ENCODE measurements at places on chromosomes 2 and 18.

DNA sequence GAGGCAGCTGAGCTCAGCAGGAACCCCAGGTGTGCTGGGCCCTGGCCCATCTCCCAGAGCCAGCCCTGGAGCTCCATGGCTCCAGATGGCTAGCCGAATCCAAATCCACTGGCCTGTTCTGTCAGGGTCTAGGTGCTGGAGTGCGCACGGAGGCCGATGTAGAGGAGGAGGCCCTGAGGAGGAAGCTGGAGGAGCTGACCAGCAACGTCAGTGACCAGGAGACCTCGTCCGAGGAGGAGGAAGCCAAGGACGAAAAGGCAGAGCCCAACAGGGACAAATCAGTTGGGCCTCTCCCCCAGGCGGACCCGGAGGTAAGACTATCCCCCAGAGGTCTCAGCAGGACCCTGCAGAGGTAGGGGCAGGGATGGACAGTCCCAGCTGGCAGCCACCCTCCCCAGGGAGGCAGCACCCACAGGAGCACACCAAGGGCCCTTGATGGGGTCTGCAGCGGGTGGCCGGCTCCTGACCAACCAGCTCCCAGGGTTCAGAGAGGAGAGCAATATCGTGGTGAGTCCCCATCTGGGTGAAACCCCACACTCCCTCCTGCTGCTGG lies 26.1 kb upstream of the PRLH start:
- DNase-seq: no peak

GRCh38 chr2:168536925-168537466 lies 80.9 kb downstream of the CERS6 start:
- DNase-seq: peak; percentile 30

DNA sequence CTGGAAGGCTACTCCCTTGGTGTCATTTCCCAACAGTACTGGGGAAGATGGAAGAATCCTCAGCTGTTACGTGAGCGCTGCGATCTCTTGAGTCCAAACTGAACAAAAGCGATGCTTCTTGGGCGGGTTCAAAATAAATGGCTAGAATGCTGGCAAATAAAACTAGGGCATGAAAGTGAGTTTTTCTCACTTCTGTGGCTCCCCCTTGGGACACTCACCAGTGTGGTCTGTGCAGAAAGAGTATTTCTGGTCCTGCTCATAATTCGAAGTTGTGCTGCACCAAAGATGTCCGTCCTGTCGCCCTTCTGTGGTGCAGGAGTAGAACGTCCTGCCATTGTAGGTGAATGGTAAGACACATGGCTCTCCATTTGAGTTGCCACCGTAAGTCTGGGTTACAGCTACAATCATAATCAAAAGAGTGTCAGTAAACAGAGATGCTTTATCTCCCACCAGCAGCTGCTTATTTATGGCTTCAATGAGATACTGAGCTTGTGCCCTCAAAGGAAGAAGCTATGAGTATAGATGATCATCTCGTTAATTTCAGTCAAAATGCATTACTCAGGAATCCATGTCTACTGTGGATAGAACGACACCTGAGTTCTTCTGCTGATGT lies 11.8 kb downstream of the FN1 start:
- DNase-seq: peak; percentile 1

DNA sequence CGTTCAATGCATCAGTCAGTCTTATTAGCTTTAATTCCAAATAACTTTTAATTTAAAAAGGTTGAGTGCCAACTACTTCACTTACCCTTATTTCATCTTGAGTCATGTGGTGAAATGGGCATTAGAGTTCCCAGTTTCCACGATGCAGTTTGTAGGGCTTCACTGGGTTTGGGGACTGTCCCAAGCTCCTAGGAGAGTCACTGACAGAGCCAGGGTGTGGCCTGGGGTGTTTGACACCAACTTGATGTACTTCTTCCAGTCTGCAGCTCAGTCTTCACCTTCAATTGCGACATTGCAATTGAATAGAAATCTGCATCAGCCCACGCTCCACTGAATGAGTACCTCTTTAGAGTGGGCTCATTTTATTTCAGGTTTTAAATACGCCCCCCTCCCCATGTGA lies 165.3 kb downstream of the ARL4C start:
- no peak for DNase-seq

GRCh38 chr2:230158468-230158867 lies 61.3 kb downstream of the SP110 start:
- DNase-seq: no peak

- peak; percentile 13 for DNase-seq
Measured at GRCh38 chr2:101089419-101089818, 61.8 kb downstream of the TBC1D8 start.

GRCh38 chr2:1987379-1987778 lies 243.1 kb upstream of the PXDN start:
- no peak for DNase-seq

DNA sequence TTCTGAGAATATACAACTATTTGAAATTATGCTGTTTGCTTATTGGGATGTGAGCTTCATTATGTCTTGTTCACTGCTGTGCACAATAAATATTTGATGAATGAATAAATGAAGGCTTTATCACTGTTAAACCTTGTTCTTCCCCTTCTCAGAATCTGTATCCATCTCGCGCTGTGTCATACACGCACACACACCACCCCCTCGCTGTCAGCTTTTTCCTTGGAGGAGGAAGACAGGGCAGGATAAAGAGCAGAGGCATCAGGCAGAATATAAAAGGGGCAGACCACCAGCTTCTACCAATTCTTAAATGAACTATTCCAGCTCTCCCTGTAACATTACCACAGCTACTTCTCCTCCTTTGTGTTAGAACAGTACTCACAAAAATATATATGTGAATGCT lies 75.0 kb downstream of the CD226 start:
- no peak for DNase-seq

GRCh38 chr18:43303376-43303775 lies 26.1 kb upstream of the SYT4 start:
- peak; percentile 10 for DNase-seq

DNA sequence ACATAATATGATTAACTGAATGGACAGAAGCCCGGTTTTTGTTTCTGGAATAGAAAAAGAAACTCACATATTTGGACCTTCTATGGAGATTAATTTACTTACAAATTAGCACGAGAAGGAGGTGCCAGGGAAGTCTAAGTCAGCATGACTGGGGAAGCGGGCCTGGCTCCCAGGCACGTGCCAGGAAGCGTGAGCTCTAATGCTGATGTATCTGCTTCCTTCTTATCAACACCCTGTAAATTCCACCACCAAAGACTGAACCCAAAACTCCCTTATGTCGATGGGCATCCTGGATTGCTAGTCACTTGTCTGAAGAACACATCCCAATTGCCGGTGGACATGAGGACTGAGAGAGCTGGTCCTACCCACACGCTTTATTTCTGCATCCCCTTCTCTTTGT lies 134.5 kb downstream of the GALNT14 start:
- DNase-seq: no peak

- DNase-seq: no peak
Measured at GRCh38 chr2:86290596-86291327, 46.7 kb downstream of the REEP1 start.

GRCh38 chr2:172438741-172439508 lies 11.5 kb downstream of the ITGA6 start:
- DNase-seq: peak; percentile 74

GRCh38 chr18:26052505-26052904 lies 37.9 kb downstream of the SS18 start:
- DNase-seq: peak; percentile 29

DNA sequence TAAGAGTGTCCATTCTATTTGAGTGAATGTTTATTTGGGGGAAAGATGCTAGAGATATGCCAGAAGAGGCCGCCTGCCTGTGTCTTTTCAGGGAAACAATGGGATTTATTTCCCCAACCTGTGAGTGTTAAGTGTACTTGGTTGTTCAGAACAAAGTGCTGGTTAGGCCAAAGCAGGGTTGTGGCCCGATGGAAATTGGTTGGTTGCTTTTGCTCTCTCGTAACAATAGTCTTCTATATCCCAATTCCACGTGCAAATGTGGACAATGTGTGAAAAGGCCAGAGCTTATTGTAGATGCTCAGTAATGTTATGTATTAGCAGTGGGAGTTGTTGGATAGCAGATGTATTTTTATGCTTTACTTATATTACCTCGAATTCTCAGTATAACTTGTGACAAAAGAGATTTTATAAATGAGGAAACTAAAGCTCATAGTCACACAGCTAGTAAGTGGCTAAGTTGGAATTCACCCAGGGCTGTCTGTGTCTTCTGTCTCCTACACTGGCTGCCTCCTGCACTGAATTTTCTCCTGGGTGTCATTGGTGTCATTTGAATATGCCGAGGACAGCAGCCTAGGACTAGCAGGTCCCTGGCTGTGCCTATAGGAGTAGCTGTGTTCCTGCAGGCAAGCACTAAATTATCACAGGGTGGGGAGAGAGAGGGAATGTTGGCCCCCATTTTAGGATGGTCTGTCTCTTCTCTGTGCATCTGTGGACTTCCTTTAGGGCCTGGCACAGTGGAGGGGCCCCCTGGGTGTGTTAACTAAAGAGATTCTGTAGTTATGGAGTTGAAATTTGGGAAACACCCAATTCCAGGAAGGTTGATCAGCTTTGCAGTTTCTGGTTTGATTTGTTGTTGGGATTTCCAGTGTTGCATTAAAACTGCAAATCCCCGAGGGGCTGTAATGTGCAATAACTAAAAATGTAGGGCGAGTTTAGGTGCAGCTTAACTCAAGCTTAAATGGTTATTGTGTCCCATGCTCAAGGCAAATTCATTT lies 21.6 kb downstream of the GPD2 start:
- no peak for DNase-seq

DNA sequence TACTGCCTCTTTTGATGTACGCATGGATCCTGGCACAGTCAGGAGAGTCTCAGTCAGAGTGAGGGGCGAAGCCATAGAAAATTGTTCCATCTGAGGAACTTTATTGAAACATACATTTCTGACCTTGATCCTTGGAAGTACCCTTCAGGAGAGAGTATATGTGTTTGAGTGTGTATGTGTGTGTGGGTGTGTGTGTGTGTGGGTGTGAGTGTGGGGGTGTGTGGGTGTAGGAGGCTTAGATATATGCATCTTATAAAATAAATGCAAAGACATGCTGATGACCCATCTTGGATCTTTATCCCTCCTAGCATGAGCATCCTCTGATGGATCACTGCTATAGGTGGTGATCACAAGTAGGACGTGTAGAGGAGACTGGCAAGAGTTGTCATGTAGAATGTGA lies 93.5 kb downstream of the SETBP1 start:
- DNase-seq: no peak

GRCh38 chr2:186639939-186640338 lies 50.1 kb downstream of the ITGAV start:
- no peak for DNase-seq

- DNase-seq: peak; percentile 35
Measured at GRCh38 chr2:133884739-133885381, 316.6 kb upstream of the NCKAP5 start.

DNA sequence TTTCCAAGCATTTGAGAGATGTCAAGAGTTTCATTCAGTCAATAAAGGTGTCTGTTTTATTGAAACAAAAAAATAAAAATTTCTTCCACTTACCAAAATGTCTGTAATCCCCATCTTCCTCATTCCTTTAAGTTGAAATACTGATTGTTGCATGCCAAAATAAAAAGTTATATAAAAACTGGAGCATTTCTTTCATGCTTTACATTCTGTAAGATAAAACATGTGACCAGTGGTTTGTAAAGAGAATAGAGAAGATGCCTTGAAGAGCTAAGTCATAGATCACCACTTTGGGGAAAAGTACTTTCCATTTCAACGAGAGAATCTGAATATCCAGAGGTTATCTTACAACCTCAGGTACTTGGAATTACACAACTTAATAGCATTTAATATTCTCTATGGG lies 35.9 kb upstream of the MYO1B start:
- no peak for DNase-seq

GRCh38 chr2:208268156-208268952 lies 2.3 kb downstream of the PIKFYVE start:
- no peak for DNase-seq

- DNase-seq: no peak
Measured at GRCh38 chr2:241560883-241561474, 2.4 kb downstream of the BOK start.
